ENCODE measurements at places on chromosomes 1 and 21. TPM values are rescaled to one million over a fixed set of nuclear protein-coding genes. Genes with fewer than 3 reads are reported as not detected.
A peak's percentile ranks its signal among the peaks of the same experiment; 100 is the strongest.

DNA sequence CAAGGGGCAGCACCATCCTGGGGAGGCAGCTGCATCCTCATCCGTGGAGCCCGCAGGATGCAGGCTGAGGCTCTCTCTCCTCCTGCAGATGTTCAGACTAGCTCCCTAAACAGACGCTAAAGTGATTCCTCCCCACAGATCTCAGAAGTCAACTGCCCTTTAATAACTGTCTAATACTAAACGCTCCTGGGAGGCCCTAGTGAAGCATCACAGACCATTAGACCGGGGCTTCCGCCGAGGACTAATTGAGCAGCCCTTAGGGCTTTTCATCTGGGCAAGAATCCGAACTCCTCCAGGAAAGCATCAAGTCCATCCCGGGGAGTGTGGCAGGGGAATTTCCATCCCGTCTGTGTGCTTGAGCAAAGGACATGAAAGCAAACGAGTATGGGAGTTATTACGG lies 40.4 kb downstream of the PRDM16 start:
- DNase-seq, result no peak
- no peak overlapping the region for H3K27ac ChIP-seq
- H3K27me3 ChIP-seq, result no peaks in the 10 kb centered on the region
- H3K36me3 ChIP-seq, result no peaks in the 10 kb centered on the region
- no peaks in the 10 kb centered on the region for H3K4me1 ChIP-seq

DNA sequence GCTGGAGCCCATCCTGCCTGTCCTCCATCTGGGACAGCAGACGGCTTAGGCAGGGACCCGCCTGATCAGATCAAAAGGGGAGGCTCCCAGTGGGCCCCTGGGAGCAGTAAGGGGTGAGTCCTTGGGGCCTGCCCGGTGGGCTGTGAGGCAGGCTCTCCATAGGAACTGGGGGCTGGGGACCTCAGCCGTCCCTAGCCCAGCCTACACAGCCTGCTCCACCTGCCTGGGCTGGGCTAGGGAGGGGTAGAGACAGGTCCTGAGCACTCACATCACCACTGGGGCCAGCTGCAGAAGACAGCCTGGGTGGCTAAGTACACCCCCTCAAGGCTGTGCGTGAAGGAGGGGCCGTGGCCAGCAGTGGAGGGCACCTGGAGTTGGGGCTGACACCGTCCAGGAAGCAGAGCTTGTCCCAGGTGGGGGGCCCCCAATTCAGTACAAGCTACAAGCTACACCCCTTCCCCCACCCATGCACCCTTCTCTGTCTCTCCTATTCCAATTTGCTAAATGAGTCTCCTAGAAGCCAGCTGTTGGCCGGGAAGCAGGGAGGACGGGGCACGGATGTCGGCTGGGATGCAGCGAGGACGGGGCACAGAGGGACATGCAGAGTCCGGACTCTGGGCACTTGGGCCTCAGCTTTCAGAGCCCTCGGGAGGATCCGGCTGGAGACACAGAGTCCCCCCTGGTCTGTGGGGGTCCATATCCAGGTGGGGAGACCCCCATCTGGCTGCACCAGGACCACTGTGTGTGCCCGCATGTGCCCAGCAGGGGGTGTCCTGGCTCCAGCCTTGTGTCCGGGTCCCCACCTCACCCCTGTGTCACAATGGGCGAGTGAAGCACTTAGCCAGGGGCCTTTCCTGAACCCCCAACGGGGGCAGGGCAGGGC lies 1.7 kb downstream of the ISG15 start:
- H3K4me3 ChIP-seq, result peak overlapping the region; percentile 90
- H3K27me3 ChIP-seq, result no peaks in the 10 kb centered on the region
- peaks cover 12% of the 10 kb centered on the region for H3K4me1 ChIP-seq

- no peak for DNase-seq
- no peak overlapping the region for H3K4me3 ChIP-seq
- no peaks in the 10 kb centered on the region for H3K36me3 ChIP-seq
- H3K27me3 ChIP-seq, result no peaks in the 10 kb centered on the region
Observed at GRCh38 chr1:216210081-216210480, 213.2 kb downstream of the USH2A start.

DNA sequence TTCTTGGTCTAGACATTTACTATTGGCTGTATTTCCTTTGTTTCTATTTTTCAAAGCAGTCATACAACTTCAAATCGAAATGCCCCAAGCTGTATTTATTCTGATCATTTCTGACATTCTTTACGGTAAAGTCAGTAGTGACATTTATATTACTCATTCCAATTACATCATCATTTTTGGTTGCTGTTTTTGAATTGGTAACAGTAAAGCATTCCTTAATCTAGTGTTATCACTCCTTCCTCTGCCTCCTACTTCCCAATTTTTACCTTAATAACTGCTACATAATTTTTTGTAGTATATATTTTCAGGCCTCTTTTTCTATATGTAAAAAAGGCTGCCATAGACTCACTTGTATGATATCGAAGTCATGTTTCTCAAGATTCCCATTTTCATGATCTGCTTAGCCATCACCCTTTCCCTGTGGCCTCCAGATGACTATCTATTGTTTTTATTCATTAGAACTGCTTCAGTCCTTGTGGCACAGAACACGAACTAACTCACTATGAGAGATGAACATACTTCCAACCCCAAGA lies 167.2 kb downstream of the RUNX1 start:
- no peak overlapping the region for H3K27ac ChIP-seq
- no peak for DNase-seq
- H3K36me3 ChIP-seq, result 0 out of 2 replicates have a peak, but pooled peaks cover 5% of the 10 kb centered on the region
- H3K27me3 ChIP-seq, result no peaks in the 10 kb centered on the region
- H3K4me3 ChIP-seq, result no peak overlapping the region

GRCh38 chr1:94115254-94115899 lies 5.6 kb downstream of the ABCA4 start:
- 0 out of 2 replicates have a peak, but pooled peaks cover 4% of the 10 kb centered on the region for H3K4me1 ChIP-seq
- H3K36me3 ChIP-seq, result no peaks in the 10 kb centered on the region
- H3K27ac ChIP-seq, result no peak overlapping the region
- H3K27me3 ChIP-seq, result peaks cover 11% of the 10 kb centered on the region
- no peak for DNase-seq

DNA sequence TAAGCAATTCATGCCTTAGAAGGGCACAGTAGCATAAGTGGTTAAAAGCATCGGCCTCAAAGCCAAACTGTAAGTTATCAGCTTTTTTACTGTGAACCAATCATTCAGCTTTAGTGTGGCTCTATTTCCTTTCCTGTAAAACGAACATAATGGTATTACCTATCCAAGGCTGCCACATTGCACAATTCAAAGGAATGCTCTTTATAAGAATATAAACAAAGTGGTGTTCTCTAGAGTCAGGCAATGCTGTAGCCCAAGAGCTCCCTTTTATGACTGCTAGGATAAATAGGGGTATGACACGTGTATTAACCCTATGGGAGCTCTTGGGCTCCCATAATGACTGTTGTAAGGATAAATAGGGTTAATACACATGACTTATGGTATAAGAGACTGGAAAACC lies 25.4 kb downstream of the INTS7 start:
- H3K36me3 ChIP-seq, result peaks cover 4% of the 10 kb centered on the region
- H3K27ac ChIP-seq, result no peak overlapping the region
- DNase-seq, result no peak
- H3K4me1 ChIP-seq, result no peaks in the 10 kb centered on the region

LHX8 gene
- not detected for total RNA-seq

ENAH gene
- total RNA-seq, result 0.40 TPM

JTB gene
- 173 TPM for total RNA-seq

SPRR3 gene
- not detected for total RNA-seq

MFAP2 gene
- not detected for total RNA-seq
